ENCODE measurements at places on chromosomes 7 and 10.
A peak's percentile ranks its signal among the peaks of the same experiment; 100 is the strongest.

DNA sequence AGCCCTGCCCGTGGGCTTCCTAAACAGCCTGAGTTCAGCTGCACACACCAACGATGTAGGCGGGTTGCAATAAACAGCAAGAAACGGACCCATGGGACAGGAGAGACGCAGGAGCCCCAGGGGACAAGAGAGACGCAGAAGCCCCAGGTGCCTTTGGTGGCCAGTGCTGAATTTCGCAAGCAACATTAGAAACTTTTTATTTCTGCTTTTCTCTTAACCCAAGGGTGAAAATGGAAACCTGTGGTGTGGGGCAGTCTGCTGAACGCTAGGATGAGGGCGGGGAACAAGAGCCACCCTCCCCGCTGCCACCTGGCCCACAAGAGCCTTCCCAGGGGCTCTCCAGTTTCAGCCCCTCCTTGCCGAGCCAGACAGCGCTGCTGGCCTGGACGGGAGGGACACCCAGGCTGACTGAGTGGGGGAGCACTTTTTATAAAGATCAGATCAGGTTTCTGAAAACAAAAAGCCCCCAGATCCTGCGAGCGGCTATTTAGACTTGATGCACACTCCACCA lies 20.0 kb upstream of the GPR146 start:
- no peaks in the 10 kb centered on the region for H3K27me3 ChIP-seq
- peaks cover 19% of the 10 kb centered on the region for H3K36me3 ChIP-seq
- no peak for DNase-seq
- H3K4me3 ChIP-seq: no peak overlapping the region

DNA sequence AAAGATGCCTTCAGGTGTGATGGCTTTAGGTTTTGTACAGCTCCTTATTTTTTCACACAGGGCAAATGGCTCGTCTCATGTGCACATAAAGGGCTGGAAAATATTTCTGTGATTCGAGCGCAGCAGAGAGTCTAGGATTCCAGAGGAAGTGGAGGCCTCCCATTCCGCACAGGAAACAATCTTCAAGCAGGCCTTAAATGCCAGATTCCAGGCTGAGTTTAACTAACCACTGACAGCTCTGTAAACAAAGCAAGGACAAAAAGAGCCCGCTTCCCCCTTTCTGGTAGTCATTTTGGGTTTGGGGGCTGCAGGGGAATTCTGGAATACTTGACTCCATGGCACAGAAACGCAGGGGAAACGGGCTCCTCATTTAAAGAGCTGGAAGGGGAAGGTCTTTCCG lies 87.2 kb downstream of the CALD1 start:
- peaks cover 3% of the 10 kb centered on the region for H3K36me3 ChIP-seq
- peaks cover 26% of the 10 kb centered on the region for H3K4me1 ChIP-seq
- no peak overlapping the region for H3K4me3 ChIP-seq
- no peaks in the 10 kb centered on the region for H3K27me3 ChIP-seq
- no peak overlapping the region for H3K27ac ChIP-seq
- DNase-seq: no peak

- no peak overlapping the region for H3K4me3 ChIP-seq
- no peak for DNase-seq
- H3K36me3 ChIP-seq: peaks cover 33% of the 10 kb centered on the region
- H3K27me3 ChIP-seq: no peaks in the 10 kb centered on the region
Observed at GRCh38 chr7:127833641-127834040, 181.6 kb downstream of the SND1 start.

DNA sequence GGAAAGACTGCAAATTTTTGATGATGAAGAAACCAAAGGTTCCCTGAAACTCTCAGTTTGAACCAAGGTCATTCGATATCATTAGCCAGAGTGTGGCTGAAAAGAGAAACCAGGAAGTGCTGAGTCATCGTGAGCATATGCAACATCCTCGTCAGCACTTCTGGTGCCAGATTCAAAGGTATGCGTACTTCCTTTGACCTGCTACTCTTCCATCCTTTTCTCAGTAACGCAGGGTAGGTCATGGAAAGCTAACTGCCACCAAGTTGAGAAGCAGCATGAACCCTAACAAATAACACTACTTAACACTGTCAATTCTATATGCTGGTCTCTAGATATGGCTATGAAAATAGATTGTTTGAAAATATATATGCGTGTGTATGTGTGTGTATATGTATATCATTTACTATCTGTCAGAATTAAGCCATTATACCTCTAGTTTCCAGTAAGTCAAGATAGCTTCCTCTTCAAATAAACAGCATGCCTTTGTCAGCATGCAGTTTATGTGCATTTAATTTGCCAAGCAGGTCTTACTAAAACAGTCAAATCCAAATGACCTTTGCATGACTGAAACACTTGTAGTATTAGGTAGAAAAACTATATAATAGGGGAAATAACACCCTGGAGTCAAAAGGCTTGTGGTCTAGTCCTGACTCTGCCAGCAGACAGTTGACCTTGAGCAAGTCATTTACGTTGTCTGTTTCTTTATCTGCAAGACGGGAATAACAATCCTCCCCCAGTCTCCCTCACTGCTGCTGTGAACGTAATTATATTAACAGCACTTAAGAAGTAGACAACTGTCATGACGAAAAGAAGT lies 26.4 kb downstream of the CDK6 start:
- H3K4me3 ChIP-seq: peak overlapping the region; percentile 57
- H3K36me3 ChIP-seq: peaks cover 40% of the 10 kb centered on the region
- peak overlapping the region; percentile 80 for H3K27ac ChIP-seq
- H3K27me3 ChIP-seq: no peaks in the 10 kb centered on the region

GRCh38 chr10:58952747-58953466 lies 223.5 kb upstream of the PHYHIPL start:
- no peak overlapping the region for H3K27ac ChIP-seq
- DNase-seq: no peak
- no peak overlapping the region for H3K4me3 ChIP-seq
- H3K4me1 ChIP-seq: no peaks in the 10 kb centered on the region
- H3K27me3 ChIP-seq: peaks cover 2% of the 10 kb centered on the region
- no peaks in the 10 kb centered on the region for H3K36me3 ChIP-seq

- no peak for DNase-seq
- peaks cover 5% of the 10 kb centered on the region for H3K4me1 ChIP-seq
- H3K27ac ChIP-seq: no peak overlapping the region
- H3K27me3 ChIP-seq: no peaks in the 10 kb centered on the region
- no peak overlapping the region for H3K4me3 ChIP-seq
Observed at GRCh38 chr10:806451-807162, 117.1 kb upstream of the DIP2C start.

DNA sequence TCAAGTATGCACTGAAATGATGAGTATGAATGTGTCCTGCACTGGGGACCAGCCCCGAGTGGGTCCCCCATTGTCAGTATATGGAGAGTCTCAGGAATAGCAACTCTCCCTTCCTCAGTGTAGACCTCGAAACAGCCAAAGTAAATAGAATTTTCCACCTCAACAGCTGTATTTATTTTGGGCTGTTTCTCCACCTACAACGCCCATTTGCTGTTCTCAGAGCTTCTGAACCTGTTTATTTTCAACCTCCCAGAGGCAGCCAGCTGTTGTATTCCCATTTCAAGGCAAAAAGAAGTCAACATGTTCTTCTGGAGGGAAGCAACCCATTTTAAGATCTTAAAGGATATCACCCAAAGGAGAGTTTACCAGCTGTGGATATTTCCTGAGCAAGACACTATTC lies 59.6 kb upstream of the BICC1 start:
- no peak overlapping the region for H3K27ac ChIP-seq
- no peaks in the 10 kb centered on the region for H3K36me3 ChIP-seq
- peaks cover 4% of the 10 kb centered on the region for H3K27me3 ChIP-seq
- no peak for DNase-seq

- DNase-seq: no peak
- H3K27ac ChIP-seq: no peak overlapping the region
- no peaks in the 10 kb centered on the region for H3K36me3 ChIP-seq
- H3K4me1 ChIP-seq: no peaks in the 10 kb centered on the region
- no peak overlapping the region for H3K4me3 ChIP-seq
Observed at GRCh38 chr7:84941936-84942335, 244.9 kb downstream of the SEMA3D start.

- H3K4me1 ChIP-seq: no peaks in the 10 kb centered on the region
- H3K4me3 ChIP-seq: no peak overlapping the region
- no peak for DNase-seq
- H3K27ac ChIP-seq: no peak overlapping the region
- H3K27me3 ChIP-seq: peaks cover 7% of the 10 kb centered on the region
Observed at GRCh38 chr10:60028081-60028480, 121.7 kb upstream of the CCDC6 start.

All from activated naive CD8-positive, alpha-beta T cell treated with anti-CD3 and anti-CD28 coated beads, Interleukin-2, amount 10 ng/mL, durations not matched to agents 7 days and 5 days (primary cell).